ENCODE measurements at places on chromosomes 16 and 17. TPM values are rescaled to one million over a fixed set of nuclear protein-coding genes. Genes with fewer than 3 reads are reported as not detected.

The SLC12A4 gene
- 12.3 TPM for total RNA-seq

The KRT28 gene
- not detected for total RNA-seq

DNA sequence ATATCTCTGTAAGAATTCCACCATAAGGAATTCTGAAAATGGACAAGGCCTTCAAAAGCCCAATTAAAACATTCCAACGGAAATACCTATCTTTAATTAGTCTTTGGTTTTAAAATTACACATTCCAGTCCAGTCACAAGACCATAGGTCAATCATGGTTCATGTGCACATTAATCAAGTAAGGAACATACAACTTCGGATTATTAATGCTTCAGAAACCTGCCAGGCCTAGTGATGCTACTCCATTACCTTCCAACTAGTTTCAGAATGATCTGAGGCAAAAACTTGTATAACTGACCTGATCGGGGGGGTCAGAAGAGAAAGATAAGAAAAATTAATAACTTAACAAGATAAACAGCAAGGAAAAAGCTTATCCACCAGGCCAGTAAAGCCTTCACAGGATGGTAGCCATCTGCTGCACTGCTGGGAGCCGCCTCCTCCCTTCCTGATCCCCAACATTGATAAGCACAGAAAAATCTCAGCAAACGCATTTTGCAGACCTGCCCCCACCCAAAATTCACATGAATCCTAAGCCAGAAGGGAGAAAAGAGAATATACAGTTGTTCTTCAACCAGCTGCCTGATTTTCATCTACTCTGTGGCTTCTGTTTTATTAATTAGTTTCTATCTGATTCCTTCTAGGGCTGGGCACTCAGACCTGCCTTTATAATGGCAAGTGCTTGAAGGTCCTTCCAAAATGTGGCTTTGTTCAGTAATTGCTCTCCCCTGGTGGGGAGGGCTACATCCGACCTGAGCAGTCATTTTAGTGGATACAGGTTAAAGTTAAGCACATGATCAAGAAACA lies 6.0 kb downstream of the SDR42E1 start:
- DNase-seq, result no peak

DNA sequence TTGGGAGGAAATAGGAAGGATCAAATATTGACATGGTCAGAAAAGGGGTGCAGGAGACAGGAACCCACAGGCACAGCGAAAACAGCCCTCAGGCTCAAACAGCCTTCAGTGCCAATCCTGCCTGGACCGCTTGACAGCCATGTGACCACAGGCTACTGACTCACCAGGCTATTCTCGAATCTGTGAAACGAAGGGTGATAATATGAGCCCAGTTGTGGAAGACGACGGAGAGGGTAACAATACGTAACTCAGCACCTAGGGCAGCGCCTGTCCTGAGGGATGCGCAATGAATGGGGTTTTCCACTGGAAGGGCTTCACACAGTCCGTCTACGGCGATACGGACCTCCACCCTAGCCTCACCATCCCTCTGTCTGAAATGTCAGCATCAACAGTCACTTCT lies 117.3 kb upstream of the RCVRN start:
- peak; percentile 55 for DNase-seq
